Activated gamma-delta T cell treated with anti-CD3 and anti-CD28 coated beads, Interleukin-2, amount 50 U/mL, for 16 hours (primary cell): ENCODE measurements at places on chromosomes 11 and 22.

DNA sequence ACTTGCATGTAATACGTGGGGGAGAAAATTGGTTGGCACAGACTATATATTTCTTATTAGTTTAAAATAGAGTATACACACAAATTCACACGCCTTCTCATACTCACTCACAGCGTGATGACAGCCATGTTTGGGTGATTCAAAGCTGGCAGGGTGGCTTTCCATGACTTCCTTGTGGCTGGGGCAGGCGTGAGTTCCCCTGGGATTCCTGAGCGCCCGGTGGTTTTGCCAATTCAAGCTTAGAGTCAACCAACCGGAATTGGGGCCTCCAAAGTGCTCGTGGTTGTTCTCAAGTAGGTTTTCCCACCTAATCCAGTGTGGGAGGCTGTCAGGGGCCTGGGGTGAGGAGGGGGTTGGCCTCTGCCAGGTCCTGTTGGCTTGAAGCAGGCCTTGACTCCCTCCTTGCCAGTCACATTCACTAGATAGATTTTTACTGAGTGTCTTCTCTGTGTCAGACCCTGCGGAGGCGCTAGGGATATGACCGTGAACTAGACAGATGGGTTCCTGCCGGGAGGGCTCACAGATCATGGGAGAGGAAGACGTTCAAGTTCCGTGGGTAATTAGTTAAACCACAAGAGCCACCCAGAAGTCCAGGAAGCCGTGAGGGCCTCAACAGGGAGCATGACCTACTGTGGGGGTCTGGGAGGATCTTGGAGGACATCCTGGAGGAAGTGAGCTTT, 11.5 kb downstream of the PKNOX2 start:
- no peak for DNase-seq

GRCh38 chr11:10660323-10660722, 33.2 kb downstream of the IRAG1 start:
- no peak for DNase-seq

DNA sequence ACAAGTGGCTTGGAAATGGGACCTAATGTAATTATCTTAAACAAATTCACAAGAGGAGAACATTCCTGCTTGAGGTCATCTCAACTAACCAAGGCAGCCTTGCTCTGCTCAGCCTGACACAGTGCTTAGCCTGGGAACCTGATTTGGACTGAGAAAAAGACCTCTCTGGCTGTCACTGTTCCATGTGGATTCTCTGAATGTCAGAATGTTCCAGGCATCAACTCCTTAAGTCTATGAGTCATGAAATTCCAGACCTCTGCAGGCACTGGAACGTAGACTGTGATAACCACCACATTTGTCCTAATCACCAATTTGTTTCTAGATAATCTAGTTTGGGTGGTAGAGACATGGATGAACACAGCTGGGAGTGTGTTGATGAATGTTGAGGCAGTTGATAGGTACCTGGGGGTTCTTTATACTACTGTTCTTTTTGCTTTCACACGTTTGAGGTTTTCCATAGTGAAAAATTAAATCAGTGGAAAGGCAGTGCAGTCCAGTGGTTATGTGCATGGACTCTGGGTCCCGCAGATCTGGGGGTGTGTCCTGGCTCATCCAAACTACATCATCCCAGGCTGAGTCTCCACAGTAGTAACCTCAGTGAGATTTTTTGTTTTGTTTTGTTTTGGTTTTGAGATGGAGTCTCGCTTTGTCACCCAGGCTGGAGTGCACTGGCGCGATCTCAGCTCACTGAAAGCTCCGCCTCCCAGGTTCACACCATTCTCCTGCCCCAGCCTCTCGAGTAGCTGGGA, 269.6 kb downstream of the MN1 start:
- no peak for DNase-seq

- no peak for DNase-seq
These were observed 78.4 kb downstream of the SIK3 start for GRCh38 chr11:117019871-117020270.

- DNase-seq, result no peak
These were observed 33.4 kb upstream of the PTPRJ start for GRCh38 chr11:47946682-47947559.

GRCh38 chr11:85768473-85769146, 42.3 kb downstream of the SYTL2 start:
- no peak for DNase-seq

- no peak for DNase-seq
These were observed 9.5 kb upstream of the SUSD2 start for GRCh38 chr22:24171822-24172221.
